ENCODE measurements at places on chromosomes 2 and 18. TPM values are rescaled to one million over a fixed set of nuclear protein-coding genes. Genes with fewer than 3 reads are reported as not detected.

DNA sequence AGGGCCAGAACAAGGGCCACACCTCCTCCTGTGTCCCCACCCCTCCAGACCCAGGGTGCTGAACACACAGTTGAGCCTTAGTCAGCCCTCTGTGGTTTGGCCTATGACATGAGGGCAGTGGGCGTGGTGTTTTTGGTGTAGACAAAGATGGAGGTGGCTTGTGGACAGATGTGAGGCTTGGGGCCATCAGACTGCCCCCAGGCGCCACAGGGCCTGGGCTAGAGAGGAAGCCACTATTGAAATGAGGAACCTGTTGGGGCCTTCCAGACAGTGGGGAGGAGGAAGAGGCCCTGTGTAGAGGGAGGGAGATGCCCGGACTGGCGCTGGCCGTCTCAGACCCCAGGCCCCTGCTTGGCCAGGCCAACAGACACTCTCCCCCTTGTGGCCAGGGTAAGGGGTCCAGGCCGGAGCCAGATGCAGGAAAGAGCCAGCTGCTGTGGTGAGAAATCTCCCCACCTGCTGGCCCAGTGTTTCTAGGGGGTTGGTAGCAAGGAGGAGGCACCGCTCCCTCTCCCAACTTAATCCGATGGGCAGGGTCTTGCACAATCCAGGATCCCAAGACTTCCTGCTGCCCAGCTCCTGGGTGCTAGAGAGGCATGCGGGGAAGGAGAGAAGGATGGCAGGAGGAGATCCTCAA lies 53.8 kb downstream of the SMAD7 start:
- H3K27ac ChIP-seq, result no peak overlapping the region
- no peak overlapping the region for H3K4me3 ChIP-seq
- H3K36me3 ChIP-seq, result no peaks in the 10 kb centered on the region
- DNase-seq, result peak; percentile 42
- H3K27me3 ChIP-seq, result no peaks in the 10 kb centered on the region

- H3K4me1 ChIP-seq, result peaks cover 37% of the 10 kb centered on the region
- no peak overlapping the region for H3K4me3 ChIP-seq
- no peaks in the 10 kb centered on the region for H3K27me3 ChIP-seq
- no peak overlapping the region for H3K27ac ChIP-seq
These were observed 4.1 kb upstream of the LPIN1 start for GRCh38 chr2:11742317-11742701.

GRCh38 chr2:100268986-100269385 lies 53.3 kb downstream of the LONRF2 start:
- no peaks in the 10 kb centered on the region for H3K36me3 ChIP-seq
- H3K27me3 ChIP-seq, result no peaks in the 10 kb centered on the region
- H3K4me1 ChIP-seq, result no peaks in the 10 kb centered on the region
- no peak overlapping the region for H3K27ac ChIP-seq
- no peak for DNase-seq

GRCh38 chr2:232402518-232402917 lies 4.1 kb upstream of the ALPG start:
- H3K4me3 ChIP-seq, result no peak overlapping the region
- no peaks in the 10 kb centered on the region for H3K4me1 ChIP-seq
- DNase-seq, result no peak
- no peaks in the 10 kb centered on the region for H3K36me3 ChIP-seq
- H3K27me3 ChIP-seq, result no peaks in the 10 kb centered on the region

DNA sequence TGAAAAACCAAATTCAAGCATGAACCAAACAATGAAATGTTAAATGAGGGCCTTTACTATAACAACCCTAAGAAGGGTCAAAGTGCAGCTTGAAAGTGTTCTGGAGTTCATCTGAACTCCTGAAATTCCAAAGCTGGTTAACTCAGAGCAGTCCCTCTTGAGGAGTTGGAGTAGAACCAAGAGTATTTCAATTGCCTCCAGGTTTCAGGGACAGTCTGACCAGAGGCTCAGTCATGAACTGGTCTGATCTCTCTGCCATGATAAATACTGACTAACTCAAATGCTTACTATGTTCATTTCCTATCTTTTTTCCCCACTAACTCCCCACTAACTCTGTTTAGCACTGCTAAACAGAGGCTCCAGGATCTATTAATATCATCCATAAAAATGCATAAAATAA lies 2.7 kb downstream of the STARD7 start:
- DNase-seq, result no peak
- no peaks in the 10 kb centered on the region for H3K27me3 ChIP-seq
- H3K27ac ChIP-seq, result no peak overlapping the region
- H3K36me3 ChIP-seq, result no peaks in the 10 kb centered on the region

- DNase-seq, result no peak
- H3K27me3 ChIP-seq, result no peaks in the 10 kb centered on the region
- no peak overlapping the region for H3K4me3 ChIP-seq
- no peaks in the 10 kb centered on the region for H3K4me1 ChIP-seq
These were observed 629.9 kb upstream of the ACVR2A start for GRCh38 chr2:147214914-147215313.

DNA sequence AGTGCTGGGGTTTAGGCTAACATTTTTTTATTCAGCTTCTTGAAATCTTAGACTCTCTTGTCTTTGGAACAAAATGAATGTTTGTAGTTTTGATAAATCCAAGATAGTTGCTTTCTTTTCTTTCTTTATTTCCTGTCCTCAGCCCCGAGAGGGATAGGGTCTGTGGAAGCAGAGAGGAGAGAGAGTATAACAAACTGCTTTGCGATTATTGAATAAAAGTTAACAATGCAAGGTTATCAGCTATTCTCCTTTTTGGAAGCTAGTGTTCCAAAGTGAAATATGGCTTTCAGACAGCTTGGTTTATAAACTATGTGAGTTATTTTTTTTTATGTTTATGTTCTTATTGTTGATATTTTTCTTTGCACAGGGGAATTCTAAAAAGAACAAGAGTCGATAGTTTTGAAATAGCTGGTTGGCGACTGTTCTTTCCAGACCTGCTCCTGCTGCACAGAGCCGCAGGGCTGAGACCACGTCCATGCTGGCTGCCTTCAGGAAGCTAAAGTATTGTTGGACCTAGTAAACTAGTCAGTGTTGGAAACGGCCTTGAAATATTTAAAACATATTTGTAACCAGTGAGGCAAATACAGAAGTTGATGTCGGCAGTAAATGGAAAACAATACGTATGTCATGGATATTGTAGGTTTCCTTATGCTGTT lies 15.5 kb upstream of the STON1 start:
- DNase-seq, result no peak
- no peak overlapping the region for H3K4me3 ChIP-seq
- H3K27me3 ChIP-seq, result no peaks in the 10 kb centered on the region
- H3K36me3 ChIP-seq, result peaks cover 87% of the 10 kb centered on the region
- peaks cover 4% of the 10 kb centered on the region for H3K4me1 ChIP-seq

CAPN14 gene
- 0.20 TPM for total RNA-seq

DNA sequence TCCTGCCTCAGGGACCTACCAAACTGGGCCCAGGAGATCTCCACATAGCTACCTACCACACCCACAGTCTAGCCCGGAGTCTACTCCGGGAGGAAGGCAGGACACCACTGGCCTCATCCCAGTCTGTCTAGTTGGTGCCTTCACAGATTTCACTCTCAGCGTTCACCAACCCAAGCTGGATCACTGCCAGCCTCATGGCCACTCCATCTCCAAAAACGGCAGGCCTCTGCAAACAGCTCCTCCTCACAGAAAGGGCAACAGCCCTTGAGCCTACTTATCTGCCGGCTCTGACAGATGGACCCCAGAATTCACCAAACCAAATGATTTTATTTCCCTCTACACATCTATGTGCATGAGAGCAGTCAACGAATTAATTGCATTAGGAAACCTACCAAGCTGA lies 61.3 kb downstream of the NCKAP5 start:
- H3K36me3 ChIP-seq, result no peaks in the 10 kb centered on the region
- no peak overlapping the region for H3K27ac ChIP-seq
- H3K27me3 ChIP-seq, result no peaks in the 10 kb centered on the region
- H3K4me1 ChIP-seq, result no peaks in the 10 kb centered on the region

GRCh38 chr2:237625777-237626176 lies 1.6 kb upstream of the LRRFIP1 start:
- H3K4me1 ChIP-seq, result peaks cover 20% of the 10 kb centered on the region
- no peak overlapping the region for H3K4me3 ChIP-seq
- H3K27ac ChIP-seq, result no peak overlapping the region
- DNase-seq, result no peak

RUFY4 gene
- total RNA-seq, result 0.78 TPM
